NCI-H1694 treated with DMSO at 0.1 percent for 48 hours (cell line): ENCODE measurements at places on chromosomes 1 and 21.

DNA sequence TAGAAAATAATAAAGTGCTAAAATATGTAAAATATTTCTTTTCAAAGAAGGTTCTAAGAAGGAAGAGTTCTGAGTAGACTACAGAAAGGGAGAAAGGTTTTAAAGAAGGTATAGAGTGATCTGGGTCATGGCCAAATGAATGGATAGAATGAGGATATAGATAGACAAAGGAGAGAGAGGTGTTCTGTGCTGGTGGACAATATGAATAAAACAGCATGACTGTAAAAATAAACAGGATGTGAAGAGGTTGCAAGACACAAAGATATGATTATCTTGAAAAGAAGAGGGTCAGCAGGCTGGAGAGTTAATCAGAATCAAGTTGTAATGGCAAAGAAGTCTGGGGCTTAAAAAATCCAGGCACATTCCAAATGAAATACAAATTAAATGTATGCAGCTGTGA, 86.7 kb upstream of the GNG4 start:
- no peak for DNase-seq

GRCh38 chr1:40029608-40030007, 10.9 kb upstream of the CAP1 start:
- no peak for DNase-seq

DNA sequence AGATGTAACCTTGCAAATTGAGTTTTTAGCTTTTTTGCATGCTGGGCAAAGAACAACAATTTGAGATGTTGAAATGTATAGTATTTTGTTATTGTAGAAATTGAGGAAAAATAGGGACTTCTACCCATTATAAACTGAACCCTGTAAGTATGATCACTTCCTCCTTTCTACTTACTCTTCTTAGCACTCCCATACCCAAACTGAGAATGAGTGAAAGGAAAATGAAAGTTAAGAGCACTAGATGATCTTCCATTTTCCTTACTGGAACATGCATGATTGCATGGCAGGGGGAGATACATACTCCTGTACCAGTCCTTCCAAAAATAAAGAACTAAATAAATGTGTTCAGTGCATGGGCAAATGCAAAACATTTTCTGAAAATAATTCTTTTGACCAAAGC, 107.4 kb upstream of the KIAA1614 start:
- DNase-seq, result no peak

DNA sequence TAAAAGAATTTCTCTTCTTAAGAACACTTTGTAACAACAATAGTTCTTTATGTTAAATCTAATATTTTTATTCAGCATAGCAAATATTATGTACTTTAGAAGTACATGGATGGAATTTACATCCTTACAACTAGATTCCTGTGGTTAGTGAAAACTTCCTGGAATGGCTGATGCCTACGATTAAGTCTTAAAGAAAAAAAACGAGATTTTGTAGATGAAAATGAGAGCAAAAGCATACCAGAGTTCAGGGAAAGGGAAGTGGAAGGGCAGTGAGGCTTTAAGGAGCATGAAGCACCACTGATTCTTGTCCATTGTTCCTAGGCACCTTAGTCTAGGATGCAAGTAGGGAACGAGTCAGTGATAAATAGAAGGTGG, 26.7 kb downstream of the CFH start:
- no peak for DNase-seq

- no peak for DNase-seq
Observed at GRCh38 chr1:64909031-64909430, 57.3 kb downstream of the JAK1 start.

DNA sequence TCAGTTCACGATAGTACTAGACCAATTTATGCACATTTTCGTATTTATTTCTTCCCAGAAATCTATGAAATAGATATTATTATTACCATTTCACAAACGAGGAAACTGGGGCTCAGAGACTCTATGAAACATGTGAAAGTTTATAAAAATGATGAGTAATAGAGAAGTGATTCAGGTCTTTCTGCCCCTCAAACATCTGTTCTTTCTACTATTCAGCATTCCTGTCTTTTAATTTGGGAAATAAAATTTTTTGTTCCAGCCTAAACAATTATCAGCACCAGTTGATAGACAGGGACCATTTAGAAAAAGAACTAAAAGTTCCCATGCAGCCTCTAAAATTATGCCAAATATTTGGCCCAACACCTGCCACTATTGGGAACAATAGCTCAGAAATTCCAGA, 585.1 kb downstream of the PTPRC start:
- DNase-seq, result no peak

DNA sequence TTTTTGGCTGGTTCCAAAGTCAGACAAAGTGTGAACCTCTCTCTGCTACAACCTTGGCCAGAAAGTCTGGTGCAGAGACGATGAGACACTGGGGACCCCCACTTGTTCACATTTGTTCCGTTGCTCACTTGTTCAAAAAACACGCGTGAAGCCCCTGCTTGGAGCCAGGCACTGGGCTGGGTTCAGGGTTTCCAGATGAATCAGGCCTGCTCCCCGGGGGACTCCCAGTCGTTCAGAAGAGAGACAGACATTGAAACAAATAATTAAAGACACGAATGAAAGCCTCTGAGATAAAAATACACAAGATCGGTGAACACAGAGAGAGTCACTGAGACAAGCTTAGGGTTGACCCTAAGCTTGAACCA, 101.5 kb upstream of the RUNX3 start:
- DNase-seq, result no peak

GRCh38 chr1:192700834-192701271, 64.9 kb downstream of the RGS13 start:
- DNase-seq, result no peak

DNA sequence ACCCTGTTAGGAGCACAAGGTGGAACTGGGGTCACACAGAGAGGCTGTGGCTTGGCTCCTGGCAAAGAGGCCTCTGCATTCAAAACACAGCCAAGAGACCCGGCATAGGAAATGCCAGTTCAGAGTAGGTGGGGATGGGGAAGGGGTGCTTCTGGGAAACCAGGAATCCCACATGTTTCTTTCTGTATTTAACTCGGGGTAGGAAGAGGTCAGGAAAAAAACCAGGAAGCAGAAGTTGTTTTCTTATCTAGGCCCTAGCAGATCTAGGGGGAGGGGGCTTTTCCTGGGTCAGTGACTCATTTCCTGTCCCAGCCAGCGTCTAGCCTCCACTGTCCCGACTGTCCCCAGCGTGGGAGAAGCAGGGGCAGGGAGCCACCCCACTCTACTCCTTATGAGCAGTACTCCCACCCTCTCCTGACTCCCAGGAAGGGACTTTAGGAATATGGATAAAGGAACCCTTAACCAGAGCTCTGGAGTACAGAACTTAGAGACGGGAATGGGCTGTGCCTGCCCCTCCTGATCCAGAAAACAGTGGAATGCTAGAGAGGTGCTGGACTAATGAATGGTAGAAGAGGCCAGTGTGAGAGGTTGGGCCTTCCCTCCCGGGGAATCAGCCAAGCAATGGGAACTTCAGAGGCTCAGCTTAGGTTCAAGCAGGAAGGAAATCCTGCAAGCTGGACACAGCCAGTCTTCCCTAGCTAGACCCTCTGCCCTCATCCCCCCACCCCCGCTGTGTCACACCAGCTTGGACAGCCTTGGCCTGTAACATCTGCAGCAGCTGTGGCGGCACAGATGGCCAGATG, 5.7 kb downstream of the FHL3 start:
- DNase-seq, result no peak

GRCh38 chr1:229159668-229160544, 111.0 kb upstream of the RAB4A start:
- DNase-seq, result no peak

DNA sequence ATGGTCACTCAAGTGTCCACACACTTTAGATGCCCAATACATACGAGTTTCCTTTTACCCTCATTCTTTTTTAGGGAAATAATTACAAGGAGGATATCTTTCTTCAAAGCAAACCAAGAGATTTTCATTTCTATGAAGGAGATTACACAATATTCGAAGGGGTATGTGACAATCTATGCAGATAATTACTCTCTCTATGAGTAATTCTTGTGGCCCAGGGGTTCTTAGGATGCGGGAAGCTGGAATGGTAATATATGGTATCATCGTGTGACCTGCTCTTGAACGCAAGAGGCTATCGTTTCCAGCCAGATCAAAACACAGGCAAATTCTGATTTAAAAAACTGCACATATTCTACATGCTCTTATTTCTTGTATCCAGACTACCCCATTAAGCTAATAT, 14.6 kb downstream of the DSCAM start:
- DNase-seq, result no peak

- no peak for DNase-seq
Observed at GRCh38 chr1:59141267-59141863, 155.5 kb upstream of the FGGY start.

GRCh38 chr1:194658090-194658439, 1471.7 kb upstream of the B3GALT2 start:
- no peak for DNase-seq

GRCh38 chr21:43194303-43195120, 25.7 kb downstream of the CRYAA start:
- DNase-seq, result no peak

GRCh38 chr1:183630748-183631147, 4.8 kb downstream of the ARPC5 start:
- DNase-seq, result no peak

GRCh38 chr1:24932284-24932683, 2.2 kb upstream of the RUNX3 start:
- no peak for DNase-seq

- DNase-seq, result peak; percentile 81
Observed at GRCh38 chr1:66446261-66447001, 87.5 kb upstream of the SGIP1 start.

- DNase-seq, result no peak
Observed at GRCh38 chr1:91818713-91818975, 67.3 kb downstream of the TGFBR3 start.

- DNase-seq, result peak; percentile 56
Observed at GRCh38 chr1:99943223-99943794, 26.5 kb upstream of the SLC35A3 start.

DNA sequence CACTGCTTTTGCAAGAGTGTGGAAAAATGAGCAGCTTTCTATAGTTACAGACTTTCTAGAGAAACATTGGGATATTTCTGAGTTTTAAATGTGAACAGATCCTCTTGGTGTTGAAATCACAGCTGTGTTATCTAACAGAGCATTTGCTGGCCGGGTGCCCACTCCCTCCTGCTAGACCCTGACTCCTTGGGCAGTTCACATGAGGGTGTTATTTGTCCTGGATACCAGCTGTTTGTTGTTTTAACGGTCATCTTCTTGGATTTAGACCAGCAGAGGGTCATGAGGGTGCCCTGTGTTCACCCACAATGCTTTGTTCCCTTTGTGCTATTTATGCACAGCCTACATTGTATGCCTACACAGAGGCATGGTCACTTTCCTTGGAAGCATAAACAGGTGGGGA, 67.1 kb downstream of the CENPF start:
- DNase-seq, result no peak

GRCh38 chr1:113211467-113211866, 138.5 kb downstream of the LRIG2 start:
- DNase-seq, result no peak

DNA sequence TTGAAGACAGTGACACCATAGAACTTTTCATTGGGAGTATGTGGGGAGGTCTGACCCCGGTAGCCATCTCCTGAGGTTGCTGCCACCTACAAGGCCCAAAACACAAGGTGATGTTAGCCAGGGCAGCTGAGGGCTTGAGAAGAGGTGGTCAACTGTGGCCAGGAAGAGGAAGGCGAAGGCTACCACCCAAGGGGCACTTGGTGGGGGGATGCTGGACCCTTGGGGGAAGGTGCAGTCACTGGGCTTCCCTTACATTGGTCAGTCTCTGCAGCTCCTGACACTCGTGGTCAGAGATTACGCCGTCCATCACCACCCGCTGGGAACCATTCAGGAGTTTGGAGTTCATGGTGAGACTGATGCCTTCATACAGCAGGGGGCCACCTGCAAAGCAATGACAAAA, 12.2 kb upstream of the CLDN19 start:
- no peak for DNase-seq

GRCh38 chr1:117580436-117580835, 25.4 kb upstream of the TENT5C start:
- DNase-seq, result no peak

DNA sequence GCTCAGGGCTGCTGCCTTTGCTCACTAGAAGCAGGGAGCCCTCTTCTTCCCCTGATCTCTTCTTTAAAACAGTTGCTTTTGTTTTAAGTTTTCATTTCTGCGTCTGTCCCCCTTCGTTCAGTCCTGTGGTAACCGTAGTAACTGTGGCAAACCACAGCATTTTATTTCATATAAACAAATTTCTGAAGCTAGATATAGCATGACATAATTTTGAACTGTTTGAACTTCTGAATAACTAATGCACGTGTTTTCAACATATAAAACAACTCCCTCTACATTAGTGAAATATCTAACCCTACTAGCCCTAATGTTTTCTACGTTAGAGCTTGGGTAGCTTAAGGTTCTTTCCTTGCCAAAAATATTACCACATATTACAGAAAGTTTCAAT, 104.6 kb downstream of the DISP1 start:
- DNase-seq, result no peak

DNA sequence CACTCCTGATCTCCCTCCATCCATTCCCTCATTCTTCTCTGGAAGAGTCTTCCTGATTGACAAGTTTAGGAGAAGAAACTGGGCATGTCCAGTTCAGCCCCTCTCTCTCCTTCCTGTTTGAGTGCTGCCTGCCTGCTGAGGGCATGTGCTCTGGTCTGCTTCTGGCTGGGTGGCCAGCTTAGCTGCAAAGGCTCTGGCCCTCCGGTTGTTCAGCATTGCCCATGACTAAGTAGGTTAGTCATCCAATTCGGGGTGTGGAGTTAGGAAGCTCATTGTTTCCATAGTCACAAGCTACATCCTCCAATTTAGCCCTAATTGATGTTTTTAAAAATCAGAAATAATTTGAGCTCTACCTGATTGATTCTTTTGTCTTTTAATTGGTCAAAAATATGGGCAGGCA, 25.6 kb upstream of the PLA2G2E start:
- no peak for DNase-seq

- DNase-seq, result no peak
Observed at GRCh38 chr1:82991569-82991968, 1007.4 kb downstream of the TTLL7 start.

DNA sequence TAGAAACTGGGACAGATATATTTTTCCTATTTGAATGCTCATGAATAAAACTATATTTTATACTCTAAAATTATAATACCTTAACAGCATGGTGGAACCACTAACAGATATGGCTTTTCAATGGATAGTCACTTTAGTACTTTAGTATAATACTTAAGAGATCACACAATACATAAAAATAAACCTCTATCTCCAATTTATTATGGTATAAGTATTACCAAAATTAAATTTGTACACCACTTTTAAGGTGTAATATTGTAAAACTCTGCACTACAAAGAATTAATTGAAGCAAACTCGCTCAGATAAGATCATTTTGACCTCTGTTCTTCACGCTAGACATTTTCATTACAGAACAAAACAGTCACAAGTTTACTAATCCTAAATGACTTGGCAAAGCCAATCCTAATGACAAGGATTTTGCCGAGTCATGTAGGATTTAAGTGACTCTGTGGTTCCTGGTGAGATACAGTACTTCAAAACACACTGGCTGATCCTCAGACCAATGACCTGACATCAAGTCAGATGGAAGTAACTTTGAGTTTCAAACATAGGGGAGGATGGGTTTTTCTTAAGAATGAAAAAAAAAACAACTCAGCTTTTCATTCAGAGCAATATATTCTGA, 200.6 kb downstream of the SMYD3 start:
- DNase-seq, result no peak
